ENCODE measurements at places on chromosomes 11 and 22.

GRCh38 chr11:104015649-104016415 lies 20.6 kb upstream of the DDI1 start:
- DNase-seq = no peak

GRCh38 chr11:46235777-46236688 lies 41.4 kb upstream of the CREB3L1 start:
- DNase-seq = no peak

DNA sequence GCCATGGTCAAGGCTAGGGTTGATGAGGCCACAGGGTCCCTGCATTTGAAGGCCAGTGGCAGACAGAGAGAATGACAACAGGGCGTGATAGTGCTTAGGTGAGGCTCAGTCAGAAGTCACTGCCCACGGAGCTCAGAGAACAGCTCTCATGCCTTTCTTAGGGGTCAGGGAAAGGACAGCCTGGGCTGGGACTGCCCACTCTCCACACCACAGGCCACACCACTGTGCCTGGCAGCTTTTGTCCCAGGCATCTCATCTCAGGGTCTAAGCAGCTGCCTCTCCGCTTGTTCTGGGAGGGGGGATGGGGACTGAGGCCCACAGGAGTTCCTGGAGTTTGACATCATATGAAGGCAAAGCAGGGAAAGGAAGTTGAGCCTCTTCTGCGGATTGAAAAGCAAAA lies 150.2 kb upstream of the B3GAT1 start:
- DNase-seq = no peak

- DNase-seq = no peak
Measured at GRCh38 chr11:47509077-47509536, 43.8 kb downstream of the CELF1 start.

DNA sequence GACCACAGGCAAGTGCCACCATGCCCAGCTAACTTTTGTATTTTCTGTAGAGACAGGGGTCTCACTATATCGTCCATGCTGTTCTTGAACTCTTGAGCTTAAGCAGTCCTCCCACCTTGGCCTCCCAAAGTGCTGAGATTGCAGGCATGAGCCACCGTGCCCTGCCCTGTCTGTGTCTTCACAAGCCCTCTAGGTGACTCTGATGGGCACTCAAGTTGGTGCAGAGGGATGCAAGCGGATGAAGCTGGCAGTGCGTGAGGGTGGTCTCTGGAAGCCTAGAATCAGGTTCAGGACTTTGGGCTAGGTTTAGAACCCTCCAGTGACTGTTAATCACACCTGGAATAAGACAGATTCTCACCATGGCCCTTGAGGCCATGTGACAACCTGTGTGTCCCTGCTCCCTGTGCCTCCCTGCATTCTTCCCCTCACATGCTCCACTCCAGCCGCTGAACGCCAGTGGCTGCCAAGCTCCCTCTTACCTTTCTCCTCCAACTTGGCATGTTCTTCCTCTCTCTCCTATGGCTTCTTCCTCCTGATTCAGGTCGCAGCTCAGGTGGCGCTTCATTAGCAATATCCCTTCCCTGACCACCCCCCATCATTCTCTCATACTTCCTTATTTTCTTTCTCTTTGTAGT lies 242.3 kb upstream of the TBCEL start:
- no peak for DNase-seq

- no peak for DNase-seq
Measured at GRCh38 chr11:92227959-92228935, 3.6 kb downstream of the FAT3 start.

- DNase-seq = no peak
Measured at GRCh38 chr11:123543797-123544196, 110.6 kb downstream of the SCN3B start.

GRCh38 chr11:34219279-34219678 lies 113.8 kb downstream of the NAT10 start:
- no peak for DNase-seq

- DNase-seq = no peak
Measured at GRCh38 chr11:119886667-119887230, 157.7 kb upstream of the NECTIN1 start.

DNA sequence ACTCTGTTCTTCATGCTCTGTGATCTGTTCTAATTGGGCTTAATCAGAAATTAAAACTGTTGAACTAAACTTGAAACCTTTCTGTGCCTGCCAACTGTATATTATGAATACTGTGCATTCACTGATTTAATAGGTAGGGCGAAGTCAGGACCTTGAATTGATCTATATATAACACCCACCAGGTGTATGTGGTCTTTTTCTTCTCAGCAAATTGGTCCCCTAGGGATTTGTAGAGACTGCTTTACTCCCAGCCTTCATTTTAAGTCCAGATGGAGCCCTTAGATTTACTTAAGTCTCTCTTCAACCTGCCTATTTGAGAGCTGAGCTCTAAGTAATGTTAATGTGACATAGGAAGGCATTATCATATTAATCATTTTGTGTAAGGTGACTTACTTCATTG lies 257.5 kb downstream of the TMEM135 start:
- no peak for DNase-seq

DNA sequence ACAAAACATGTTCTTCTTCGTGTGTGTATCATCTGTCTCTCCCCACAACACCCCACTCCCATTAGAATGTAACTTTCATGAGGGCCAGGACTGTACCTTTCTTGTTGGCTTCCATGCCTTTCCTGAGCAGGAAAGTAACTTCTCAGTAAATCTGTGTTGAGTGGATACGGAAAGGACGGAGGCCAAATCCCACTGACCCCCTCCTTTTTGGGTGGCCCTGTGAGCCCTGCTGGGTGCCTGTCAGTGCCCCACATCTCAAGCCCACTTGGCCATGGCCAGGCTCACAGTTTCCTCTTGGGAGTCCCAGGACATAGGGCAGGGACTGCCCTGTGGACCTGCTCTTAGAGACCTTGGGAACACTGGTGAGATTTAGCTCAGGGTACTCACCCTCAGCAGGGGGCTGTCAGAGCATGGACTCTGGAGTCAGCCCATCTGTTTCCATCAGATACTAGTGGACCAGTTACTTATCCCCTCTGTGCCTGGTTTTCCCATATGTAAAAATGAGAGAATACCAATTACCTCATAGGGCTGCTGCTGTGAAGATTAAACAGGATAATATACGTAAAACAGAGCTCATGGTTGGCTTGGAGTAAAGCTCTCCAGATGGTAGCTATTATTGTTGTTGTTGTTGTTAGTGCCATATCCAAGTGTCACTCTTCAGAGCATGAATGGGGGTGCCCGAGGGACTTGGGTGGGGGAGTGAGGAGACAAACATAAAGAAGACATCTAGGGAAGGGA lies 1.0 kb upstream of the C11orf96 start:
- no peak for DNase-seq

GRCh38 chr11:69864686-69865661 lies 45.8 kb upstream of the FGF3 start:
- DNase-seq = no peak

DNA sequence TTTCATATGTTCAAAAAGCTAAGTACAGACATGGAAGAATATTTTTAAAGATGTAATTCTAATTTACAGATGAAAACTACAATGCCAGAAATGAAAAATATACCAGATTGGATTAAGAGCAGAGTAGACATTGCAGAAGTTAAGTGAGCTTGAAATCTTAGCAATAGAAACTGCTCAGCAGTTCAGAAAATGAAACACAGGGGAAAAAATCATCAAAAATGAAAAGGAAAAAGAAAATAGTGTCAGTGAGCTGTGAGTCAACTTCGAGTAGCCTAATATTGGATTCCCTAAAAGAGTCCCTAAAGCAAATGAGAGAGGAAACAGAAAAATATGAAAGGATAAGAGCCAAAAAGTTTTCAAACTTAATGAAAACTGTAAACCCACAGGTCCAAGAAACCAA lies 25.8 kb upstream of the IL10RA start:
- DNase-seq = no peak

DNA sequence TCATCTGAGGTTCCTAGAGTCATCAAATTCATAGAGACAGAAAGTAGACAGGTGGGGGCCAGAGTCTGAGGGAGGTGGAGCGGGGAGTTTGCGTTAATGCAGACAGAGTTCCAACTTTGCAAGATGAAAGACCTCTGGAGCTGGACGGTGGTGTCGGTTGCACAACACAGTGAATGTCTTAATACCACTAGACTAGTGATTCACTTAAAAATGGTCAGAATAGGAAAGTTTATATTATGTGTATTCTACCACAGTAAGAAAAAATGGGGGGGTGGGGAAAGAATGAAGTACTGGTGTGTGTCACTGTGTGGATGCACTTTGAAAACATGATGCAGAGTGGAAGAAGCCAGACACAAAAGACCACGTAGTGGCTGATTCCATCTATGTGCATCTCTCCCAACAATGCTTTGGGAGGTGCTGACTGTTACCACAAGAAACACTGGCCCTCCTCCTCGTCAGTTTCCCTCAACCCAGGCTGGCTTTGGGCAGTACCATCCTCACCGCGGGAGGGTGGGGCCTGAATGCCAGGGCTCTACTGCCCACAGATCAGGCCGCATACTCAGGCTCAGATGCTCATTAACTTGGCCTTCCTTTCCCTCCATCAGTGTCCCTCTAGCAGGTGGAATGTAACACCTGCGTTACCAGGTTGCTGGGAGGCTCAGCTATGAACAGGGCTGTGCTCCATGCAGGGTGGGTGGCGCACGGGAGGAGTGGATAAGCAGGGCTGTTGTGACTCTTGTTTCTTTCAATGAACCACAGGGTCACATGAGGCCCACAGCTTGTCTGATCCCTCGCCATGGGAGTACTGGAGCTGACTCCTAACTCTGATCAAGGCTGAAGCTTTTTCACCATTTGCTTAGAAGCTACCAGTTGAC lies 297.0 kb downstream of the CTTN start:
- DNase-seq = no peak

- no peak for DNase-seq
Measured at GRCh38 chr11:15093432-15093831, 20.0 kb downstream of the CALCB start.

DNA sequence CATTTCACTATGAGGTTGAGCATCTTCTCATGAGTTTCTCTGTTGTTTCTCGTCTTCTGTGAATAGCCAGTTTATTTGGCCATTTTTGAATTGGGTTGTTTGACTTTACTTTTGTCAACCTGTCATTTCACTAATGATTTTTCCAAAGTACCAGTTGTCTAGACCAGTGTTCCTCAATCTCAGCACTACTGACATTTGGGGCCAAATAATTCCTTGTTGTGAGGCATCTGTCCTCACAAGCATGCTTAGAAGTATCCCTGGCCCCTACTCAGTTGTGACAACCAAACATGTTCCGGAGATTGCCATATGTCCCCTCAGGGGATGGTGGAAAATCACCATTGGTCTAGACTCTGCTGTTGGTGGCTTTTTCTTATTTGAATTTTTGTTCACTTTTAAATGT lies 87.7 kb upstream of the GNAZ start:
- DNase-seq = no peak

- no peak for DNase-seq
Measured at GRCh38 chr11:24833573-24833972, 336.7 kb downstream of the LUZP2 start.
